Body of pancreas (tissue), 4 donors: ENCODE measurements at places on chromosomes 4 and X.

GRCh38 chr4:168153596-168154440 lies 61.5 kb downstream of the ANXA10 start:
- peak; percentile 80 for DNase-seq

GRCh38 chr4:146957237-146957636 lies 11.6 kb upstream of the TTC29 start:
- DNase-seq = no peak

DNA sequence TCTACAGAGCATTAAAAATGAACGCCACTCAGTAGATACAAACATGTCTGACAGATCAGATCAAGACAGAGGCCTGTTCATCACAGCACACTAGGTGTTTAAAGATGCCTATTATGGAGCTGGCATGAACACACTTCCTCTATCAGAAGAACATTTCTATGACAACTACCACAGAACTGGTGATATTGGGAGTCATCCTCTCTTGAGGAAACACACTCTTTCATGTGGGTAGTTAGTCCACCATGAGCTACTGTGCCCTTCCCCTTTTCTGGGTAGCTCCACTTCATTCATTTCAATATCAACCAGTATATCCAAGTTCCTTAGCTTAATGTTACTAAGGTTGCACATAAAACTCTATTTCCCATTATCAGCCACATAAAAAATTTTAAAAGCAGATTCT lies 46.7 kb downstream of the MAOB start:
- no peak for DNase-seq

DNA sequence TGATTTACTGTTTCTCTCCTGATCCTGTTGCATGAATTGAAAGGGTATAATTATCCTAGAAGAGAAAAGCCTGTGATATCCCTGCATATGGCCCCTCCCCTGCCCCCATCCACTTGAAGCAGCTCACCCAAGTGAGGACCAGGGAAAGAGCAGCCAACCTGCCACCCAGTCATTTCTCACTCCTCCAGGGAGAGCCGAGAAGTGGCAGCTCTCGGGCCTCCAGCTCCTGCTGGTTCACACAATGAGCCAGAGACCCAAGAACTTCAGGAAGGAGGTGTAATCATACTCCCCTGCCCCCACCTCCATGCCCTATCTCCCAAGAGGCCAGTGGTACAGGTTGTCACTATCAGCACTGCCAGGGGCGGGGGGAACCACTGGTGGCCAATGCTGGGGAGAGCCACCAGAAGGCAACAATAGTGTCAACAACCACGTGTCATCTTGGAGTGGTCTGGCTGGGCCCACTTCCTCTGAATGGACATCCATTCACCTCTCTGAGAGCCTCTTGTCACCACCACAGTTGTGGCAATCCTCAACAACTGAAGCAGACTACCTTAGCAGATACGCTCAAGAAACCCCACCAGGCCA lies 42.9 kb downstream of the APOO start:
- DNase-seq = no peak

DNA sequence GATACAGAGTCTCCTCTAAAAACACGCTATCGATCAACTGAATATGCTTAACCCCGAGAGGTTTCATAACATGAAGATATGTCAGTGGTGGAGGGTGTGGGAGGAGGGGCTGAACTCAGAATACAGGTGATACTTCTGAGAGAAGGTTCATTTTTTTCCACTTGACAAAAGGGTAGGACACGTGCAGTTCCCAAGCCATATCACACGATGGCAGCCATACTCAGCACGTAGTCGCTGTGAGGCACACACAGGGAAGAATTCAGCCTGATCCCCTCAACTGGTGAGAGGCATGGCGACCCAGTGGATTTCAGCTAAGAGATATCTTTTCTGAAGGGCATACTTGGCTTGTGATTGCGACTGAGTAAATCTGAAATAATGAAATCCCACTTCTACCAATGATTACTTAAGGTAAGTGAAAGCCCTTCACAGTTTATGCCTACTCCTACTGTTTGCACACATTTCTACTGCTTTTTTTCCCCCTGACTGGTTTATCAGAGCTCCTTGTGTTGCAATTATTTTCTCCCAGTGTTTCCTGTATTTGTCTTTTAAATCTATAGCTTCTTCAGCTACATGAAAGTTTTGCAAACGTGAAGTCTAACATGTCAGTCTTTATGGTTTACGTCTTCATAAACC lies 133.1 kb downstream of the CORIN start:
- DNase-seq = peak; percentile 68

DNA sequence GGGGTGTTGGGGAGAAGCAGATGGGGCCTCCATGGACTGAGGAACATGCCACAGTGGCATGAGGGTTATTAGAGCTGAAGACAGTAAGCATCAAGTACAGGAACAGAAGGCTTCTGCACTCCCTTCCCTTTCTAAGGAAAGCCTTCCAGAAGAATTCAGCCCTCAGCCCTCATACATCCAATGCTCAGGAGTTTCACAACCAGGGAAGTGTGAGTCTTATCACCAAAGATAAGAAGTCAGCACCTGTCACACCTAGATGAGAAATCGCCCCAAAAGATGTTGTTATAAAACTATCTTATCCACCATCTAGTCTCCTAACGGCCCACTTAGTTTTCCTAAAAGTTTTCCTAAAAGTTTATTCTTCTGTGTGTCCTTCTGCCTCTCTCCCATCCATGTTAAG lies 78.0 kb upstream of the STS start:
- no peak for DNase-seq

DNA sequence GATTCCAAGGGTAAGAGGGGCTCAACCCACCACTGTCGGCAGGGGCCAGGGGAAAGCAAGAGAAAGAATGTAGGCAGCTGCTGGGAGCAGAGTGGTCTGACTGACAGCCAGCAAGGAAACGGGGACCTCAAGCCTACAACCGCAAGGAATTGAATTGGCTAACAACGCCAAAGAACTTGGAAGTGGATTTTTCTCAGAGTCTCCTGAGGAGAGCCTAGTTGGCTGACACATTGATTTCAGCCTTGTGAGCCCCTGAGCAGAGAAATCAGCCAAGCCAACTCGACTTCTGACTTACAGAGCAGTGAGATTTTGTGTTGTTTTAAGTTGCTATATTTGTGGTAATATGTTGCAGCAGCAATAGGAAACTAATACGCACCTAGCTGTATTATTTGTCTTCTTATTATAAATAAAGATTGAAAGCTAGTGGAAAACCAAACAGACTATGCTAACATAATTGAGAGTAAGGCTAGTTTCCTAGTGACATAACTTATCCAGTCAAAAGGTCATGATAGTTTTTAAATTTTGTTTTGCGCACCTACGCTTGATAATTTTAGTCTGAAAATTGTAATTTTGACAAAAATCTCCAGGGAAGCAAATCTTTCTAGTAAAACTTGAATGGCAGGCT lies 145.8 kb upstream of the HCCS start:
- no peak for DNase-seq

DNA sequence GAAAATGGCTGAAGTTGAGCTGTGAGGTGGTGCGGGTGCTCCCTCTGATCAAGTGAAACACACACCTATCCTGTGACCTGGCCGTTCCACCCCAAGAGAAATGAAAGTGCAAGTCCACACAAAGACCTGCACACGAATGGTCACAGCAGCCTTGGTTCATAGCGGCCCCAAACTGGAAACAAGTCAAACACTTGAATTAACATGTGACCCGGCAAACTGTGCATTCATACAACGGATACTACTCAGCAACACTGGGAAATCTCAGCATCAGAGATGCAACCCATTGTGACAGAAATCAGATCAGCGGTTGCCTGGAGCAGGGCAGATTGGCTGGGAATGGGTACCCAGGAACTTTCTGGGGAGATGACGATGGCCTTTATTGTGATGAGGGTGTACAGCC lies 7.6 kb downstream of the G6PD start:
- no peak for DNase-seq

GRCh38 chr4:138405934-138406567 lies 163.9 kb upstream of the SLC7A11 start:
- DNase-seq = no peak

- DNase-seq = no peak
Observed at GRCh38 chrX:117429501-117429900, 687.1 kb downstream of the KLHL13 start.

DNA sequence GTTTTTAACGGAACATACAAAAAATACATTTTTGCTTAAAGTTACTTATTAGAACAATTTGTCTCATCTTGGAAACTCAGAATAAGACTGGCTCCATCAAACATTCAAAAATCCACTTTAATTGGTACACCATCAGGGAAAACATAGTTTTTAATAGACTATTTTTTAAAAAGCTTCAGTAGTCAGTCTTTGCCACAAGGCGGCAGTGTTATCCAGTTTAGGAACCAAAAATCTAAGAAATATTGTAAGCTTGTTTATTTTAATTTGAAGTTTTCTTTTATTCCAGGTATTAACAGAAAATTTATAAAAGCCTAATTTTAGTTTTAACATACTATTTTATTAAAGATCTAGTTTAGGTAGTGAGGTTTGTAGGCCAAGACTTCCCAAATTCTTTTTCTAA lies 107.7 kb downstream of the APOOL start:
- no peak for DNase-seq

GRCh38 chr4:71404049-71404448 lies 65.2 kb downstream of the SLC4A4 start:
- DNase-seq = no peak

DNA sequence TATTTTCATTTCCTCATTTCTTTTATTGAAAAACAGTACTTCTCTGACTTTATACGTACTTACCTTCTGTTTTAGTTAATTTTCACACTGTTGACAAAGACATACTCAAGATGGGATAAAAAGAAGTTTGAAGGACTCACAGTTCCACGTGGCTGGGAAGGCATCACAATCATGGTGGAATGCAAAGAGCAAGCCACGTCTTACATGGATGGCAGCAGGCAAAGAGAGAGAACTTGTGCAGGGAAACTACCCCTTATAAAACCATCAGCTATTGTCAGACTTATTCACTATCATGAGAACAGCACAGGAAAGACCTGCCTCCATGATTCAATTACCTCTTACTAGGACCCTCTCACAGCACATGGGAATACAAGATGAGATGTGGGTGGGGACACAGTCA lies 20.7 kb upstream of the UGT2B15 start:
- no peak for DNase-seq

DNA sequence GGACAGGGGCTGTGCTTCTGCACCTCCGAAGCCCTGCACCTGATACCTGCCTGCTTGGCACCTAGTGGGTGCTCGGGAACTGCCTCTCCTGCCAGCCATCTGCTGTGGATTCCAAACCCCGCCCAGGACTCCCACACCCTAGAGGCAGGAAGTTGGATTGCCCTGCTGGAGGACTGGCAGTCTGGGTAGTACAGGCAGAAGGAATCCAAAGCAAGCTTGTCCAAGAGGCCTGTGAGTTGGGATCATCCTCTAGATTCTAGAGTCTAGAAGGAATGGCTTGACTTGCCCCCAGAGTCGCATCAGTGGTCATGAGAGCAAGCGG lies 64.6 kb upstream of the MTM1 start:
- peak; percentile 63 for DNase-seq

DNA sequence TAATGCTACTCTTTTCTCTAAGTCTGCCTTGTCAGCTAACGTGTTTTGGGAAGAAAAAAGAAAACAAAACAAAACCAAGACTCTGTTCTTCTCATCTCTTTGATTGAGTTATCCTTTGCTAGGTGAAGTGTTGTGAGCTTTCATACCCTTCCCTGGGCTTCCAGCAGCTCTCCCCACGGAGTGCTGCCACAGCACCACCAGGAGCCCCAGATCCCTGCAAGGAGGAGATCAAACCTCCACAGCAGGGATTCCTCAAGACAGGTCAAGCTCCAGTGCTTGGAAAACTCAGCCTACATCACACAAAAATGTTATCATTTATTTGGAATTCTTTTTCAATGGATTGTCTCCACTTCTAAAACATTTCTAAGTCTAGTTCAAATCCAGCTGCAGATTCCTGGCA lies 1981.9 kb upstream of the TENM3 start:
- DNase-seq = no peak

- no peak for DNase-seq
Observed at GRCh38 chrX:19661961-19662360, 146.7 kb upstream of the MAP3K15 start.

DNA sequence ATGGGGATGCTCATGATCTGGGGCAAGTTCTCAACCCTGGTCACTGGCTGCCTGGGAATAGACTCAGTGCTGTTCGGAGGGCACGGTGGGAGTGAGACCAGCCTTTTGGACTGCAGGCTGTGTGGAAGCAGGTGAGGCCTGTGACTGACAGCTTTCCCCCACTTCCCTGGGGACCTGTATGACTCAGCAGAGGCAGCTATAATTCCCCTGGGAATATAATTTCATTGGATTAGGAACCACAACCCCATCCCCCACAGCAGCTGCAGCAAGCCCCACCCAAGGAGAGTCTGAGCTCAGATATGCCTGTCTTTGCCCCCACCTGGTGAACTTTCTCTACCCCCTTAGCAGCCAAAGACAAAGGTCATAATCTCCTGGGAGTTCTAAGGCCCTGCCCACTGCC lies 408.6 kb downstream of the PPP3CA start:
- no peak for DNase-seq

- DNase-seq = no peak
Observed at GRCh38 chr4:145390571-145390970, 91.1 kb upstream of the SMAD1 start.

- peak; percentile 68 for DNase-seq
Observed at GRCh38 chrX:149512225-149512885, 7.2 kb upstream of the IDS start.

DNA sequence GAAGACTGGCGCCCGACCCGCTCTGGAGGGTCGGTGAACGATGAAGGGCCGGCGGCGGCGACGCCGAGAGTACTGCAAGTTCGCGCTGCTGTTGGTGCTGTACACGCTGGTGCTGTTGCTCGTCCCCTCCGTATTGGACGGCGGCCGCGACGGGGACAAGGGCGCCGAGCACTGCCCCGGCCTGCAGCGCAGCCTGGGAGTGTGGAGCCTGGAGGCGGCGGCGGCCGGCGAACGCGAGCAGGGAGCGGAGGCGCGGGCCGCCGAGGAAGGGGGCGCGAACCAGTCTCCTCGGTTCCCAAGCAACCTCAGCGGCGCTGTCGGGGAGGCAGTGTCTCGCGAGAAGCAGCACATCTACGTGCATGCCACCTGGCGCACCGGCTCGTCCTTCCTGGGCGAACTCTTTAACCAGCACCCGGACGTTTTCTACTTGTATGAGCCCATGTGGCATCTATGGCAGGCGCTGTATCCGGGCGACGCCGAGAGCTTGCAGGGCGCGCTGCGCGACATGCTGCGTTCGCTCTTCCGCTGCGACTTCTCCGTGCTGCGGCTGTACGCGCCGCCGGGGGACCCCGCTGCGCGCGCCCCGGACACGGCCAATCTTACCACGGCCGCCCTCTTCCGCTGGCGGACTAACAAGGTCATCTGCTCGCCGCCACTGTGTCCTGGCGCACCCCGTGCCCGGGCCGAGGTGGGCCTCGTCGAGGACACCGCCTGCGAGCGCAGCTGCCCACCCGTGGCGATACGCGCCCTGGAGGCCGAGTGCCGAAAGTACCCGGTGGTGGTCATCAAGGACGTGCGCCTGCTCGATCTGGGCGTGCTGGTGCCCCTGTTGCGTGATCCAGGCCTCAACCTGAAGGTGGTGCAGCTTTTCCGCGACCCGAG lies 568 bp downstream of the CHST7 start:
- peak; percentile 61 for DNase-seq

DNA sequence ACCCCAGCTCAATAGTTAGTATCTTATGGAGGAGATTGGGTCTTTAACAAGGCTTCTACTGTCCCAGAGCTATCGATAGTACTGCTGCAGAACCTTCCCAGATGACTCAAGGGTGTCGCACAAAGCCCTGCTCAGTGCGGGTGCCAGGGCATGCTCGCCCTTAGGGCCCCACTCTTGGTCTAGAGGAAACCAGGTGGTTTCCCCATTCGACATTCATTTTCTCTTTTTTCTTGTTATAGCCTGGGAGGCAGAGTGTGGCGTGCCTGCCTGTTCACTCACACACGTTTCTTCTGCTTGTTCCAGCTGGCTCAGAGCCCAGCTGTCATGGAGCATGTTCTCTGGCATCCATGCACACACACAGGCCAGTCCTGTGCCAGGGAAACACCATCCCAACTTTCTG lies 144.5 kb downstream of the SMIM20 start:
- DNase-seq = peak; percentile 81
